Stimulated activated naive CD4-positive, alpha-beta T cell treated with Interleukin-2 at 50 U/mL for 16 hours (primary cell): ENCODE measurements at places on chromosomes 12 and 14.

- no peak for DNase-seq
Measured at GRCh38 chr12:113269257-113269943, 48.1 kb downstream of the TPCN1 start.

- no peak for DNase-seq
Measured at GRCh38 chr14:87687420-87687819, 305.6 kb downstream of the GALC start.

GRCh38 chr12:111428728-111429175, 23.0 kb downstream of the SH2B3 start:
- peak; percentile 13 for DNase-seq

GRCh38 chr12:113016796-113017195, 38.5 kb downstream of the OAS2 start:
- DNase-seq: no peak

- DNase-seq: no peak
Measured at GRCh38 chr12:110109037-110109836, 14.9 kb upstream of the IFT81 start.

- DNase-seq: no peak
Measured at GRCh38 chr12:29944269-29945000, 160.7 kb upstream of the TMTC1 start.

DNA sequence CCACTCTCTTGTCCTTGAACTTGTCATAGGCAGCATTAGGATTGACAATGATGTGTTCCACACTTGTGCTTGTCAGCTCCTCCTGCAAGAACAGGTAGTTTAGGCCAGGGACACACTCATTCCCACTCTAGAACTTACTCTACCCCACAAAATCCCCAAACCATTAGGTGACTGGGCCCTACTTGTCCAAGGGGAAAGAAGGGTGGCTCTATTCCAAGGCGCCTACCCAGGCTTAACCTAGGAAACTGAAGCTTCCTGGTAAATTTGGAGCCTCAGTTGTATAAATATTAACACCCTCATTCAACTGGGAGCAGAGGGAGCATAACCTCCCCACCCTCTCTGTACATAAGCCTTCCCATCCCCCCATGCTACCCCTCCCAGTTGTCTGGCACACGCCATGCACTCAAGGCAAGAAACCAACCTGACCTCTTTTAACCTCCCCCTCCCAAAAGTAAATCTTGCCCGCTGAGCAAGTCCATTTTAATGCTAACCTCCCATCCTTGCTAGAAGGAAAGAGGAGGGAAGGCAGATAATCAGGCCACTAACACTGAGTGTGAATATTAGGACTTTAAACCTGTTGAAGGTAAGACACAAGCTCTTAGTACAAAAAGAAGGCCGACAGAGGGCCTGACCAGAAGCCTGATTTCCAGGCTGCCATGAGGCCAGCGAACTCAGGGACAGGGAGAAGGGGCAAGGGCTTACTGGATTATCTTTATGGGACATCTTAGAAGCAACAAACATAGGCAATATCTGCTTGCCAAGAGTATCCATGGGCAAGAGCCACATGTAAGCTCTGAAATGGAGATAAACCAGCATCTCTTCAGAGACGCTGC, 11.0 kb downstream of the DCTN2 start:
- DNase-seq: no peak

GRCh38 chr14:52363041-52363704, 49.1 kb downstream of the PTGER2 start:
- no peak for DNase-seq

- DNase-seq: no peak
Measured at GRCh38 chr12:13661005-13661887, 320.2 kb downstream of the GRIN2B start.

- no peak for DNase-seq
Measured at GRCh38 chr14:20413744-20414082, 412 bp upstream of the TEP1 start.

DNA sequence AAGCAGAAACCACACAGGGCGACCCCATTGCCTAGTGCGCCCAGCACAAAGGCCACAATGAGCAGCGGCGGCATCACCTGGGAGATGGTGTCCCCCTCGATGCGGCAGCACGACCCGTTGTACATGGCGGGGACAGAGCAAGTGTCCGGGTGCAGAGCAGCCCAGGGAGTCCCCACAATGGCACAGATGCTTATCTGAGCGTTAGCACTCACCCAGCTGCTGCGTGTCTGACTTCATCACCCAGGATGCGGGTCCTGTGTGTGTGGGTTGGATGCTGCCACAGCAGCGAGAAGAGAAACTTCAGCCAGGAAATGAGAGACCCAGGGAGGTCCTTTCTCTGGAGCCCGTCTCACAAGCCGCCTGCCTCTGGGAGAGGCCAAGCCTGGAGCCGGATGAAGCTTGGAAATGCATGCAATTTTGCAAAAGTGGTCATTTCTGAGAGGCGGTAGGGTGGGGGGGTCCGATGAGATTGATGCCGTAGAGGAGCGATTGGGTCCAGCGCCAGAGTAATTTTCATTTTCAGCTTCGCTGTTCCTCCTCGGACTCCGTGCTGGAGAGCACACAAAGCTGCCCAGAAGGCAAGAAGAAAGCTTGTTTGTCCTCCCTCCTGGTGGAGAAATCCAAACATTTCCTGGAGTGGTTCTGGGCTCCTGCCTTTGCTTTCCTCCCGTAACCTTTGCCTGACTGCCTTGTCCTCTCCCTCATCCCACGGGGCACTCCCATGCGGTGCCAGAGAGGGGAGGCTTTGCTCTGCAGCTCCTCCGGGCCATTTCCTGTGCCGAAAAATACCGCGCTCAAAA, at the start of gene HCAR1:
HCAR1 (minus strand) TSS at position 630 of the 800 bp plus-strand sequence; CDS start at position 125, 505 bp downstream.
- peak; percentile 40 for DNase-seq

DNA sequence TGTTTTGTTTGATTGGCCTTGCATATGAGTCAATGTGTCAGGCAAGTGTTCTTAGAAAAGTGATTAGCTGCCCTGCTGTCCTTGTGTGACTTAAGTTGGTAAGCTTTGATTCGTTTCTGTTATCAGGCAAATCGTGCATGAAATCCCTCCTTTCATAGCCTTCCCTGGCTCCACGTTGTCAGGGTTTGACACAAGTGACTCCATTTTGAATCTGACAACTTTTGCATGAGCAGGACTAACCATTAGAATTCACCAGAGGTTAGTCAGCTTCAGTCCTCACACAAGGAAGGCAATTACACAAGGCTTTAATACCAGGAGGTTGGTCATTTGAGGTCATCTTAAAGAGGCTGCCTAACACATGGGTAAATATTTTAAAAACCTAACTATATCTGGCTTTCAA, 68.2 kb downstream of the GPATCH2L start:
- no peak for DNase-seq

DNA sequence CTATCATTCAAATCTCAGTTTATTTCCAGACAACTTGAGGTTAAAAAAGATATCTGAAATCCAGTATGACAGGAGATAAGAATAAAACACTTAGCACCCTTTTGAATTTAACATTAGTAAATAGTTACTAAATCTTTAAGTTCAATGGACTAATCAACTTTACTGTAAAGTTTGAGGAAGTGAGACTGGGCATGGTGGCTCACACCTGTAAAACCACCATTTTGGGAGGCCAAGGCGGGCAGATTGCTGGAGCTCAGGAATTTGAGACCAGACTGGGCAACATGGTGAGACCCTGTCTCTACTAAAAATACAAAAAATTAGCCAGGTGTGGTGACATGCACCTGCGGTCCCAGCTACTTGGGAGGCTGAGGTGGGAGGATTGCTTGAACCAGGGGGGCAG, 40.3 kb upstream of the CERS5 start:
- no peak for DNase-seq

DNA sequence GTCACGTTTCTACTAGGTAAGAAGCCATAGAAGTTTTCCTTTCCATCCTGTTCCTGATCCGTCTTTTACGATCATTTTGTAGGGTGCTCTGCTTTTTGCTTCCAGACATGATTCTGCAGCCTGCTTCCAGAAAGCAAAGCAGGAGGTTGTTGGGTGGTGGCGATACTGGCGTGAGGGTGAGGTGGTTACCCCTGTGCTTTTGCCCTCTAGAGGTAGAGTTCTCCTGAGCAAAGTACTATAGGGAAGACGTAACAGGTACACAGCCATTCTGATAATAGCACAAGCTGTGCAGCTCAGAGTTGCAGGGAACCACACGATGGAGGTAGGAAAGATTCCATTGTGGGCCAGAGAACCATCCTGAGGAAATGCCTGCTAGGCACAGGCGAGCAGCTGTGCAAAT, 186.0 kb downstream of the PAH start:
- DNase-seq: no peak

- DNase-seq: peak; percentile 0
Measured at GRCh38 chr12:89768586-89769482, 60.2 kb upstream of the ATP2B1 start.

DNA sequence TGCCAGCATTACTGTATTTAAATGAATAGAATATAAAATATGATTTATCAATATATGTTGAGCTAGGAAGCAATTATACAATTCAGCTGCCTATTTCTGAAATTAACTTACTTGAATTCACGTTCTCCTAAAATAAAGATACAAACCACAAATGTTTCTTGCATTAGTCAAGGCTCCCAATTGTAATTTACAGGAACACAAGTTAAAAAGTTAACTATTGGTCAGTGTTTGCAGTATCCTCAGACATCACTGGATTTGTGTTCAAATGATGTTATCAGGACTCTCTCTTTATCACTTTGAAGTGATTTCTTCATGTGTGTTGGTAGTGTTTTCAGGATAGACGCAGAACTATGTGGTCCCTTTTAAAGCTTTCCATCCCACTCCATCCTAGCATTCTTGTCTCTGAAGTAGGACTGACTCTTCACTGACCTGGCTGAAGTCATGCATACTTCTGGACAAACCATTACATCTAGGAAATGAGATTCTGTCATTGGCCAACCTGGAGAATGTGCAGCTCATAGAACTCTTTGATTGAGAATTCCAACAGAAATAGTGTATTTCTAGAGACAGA, 156.1 kb downstream of the KICS2 start:
- no peak for DNase-seq

GRCh38 chr12:57807285-57807684, 11.2 kb downstream of the AVIL start:
- no peak for DNase-seq

DNA sequence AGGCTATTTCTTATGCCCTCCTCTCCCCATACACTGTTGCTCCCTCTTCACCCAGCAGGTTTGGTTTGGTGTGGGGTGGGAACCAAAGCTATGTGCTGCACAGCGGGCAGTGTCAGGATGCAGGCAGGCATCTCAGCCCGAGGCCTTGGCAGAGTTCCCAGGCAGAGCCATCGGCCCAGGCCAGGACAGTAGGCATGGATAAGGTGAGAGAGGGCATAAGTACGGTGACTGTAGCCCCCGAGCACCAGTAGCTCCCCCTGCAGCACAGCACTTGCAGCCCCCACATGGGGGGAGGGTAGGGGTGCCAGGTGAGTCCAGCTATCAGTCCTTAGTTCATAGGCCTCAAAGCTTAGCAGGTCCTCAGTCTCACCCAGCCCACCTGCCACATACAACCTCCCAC, 7.2 kb downstream of the KLHL33 start:
- DNase-seq: no peak

DNA sequence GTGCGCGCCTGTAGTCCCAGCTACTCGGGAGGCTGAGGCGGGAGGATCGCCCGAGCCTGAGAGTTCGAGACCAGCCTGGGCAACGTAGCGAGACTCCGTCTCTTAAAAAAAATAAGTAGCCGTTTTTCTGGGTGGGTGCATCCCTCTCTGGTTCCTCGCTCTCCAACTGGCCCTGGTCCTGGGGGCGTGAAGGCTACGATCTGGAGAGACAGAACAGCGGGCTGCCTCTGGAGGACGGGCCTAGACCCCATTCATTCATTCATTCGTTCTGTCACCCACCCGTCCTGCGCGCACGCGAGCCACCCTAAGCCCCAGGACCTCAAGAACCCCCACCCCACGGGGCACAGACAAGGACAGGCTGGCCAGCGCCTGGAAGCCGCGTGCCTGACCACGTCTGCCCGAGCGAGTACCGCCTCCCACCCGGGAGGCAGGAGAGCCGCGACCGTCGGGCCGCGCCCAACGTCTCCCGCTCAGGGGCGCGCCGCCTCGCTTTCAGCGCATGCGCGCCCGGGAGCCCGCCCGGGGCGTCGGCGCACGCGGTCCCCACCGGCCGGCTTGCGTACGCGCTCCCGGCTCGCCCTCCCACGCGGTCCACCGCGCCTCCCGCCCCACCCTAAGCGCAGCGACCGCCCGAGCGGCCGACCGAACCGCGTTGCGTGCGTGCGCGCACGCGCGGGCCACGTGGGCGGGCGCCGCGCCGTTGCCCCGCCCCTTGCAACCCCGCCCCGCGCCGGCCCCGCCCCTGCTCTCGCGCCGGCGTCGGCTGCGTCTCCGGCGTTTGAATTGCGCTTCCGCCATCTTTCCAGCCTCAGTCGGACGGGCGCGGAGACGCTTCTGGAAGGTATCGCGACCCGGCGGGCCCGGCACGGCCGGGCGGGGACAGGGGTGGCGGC, at the start of gene RAN:
RAN (plus strand) TSS at position 781 of the 893 bp plus-strand sequence. CDS start 528 bp downstream, outside the sequence.
- DNase-seq: peak; percentile 92

DNA sequence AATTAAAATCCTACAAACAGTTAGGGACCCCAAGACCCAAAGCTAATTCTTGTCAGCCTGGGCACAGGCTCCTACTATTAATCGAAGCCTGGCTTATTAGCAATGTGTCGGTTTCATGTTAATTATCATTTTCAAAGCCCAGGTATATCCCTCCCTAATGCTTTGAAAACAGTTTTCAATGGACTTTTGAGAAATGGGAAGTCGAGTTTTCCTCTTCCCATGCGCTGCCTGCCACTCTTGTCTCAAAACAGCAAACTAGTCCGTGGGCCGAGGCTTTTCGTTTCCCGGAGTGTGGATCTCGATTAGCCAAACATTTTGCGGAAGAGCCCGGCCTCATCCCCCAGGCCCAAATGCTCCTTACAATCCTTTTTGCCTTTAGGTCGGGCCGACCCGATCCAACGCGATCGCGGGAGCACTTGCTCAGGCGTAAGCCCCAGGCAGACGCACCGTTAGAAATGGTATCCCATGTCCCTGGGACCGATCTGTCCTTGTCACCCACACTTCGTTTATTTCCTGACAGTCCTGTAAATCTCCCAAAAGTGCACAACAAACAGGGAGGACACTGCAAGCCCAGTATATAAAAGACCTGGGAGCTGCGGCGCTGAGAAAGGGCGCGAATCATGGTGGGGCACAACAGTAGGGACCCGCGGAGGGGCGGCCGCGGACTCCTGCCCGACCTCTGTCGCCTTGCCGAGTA, 1.5 kb downstream of the SIX6 start:
- DNase-seq: no peak

DNA sequence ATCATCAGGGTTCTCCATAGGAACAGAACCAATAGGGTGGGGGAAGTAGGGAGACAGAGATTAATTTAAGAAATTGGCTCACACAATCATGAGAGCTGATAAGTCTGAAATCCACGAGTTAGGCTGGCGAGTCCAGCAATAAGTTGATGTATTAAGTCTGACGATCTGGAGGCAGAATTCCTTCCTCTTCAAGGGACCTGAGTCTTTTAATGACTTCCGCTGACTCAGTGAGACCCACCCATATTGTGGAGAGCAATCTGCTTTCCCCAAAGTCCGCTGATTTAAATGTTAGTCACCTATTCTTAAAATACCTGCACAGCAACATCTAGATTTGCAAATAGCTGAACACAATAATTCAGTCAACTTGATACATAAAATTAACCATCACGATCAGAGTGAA, 97.8 kb downstream of the SPTSSA start:
- DNase-seq: no peak
